Camera-type eye (tissue), 1 donor: ENCODE measurements at places on chromosomes 5 and 9. TPM values are rescaled to one million over a fixed set of nuclear protein-coding genes. Genes with fewer than 3 reads are reported as not detected.

Gene HAPLN1
- total RNA-seq: 4.8 TPM

Gene ZNF608
- total RNA-seq: 144 TPM

Gene TSSK1B
- 0.38 TPM for total RNA-seq

Gene STOM
- 100 TPM for total RNA-seq

Gene CDC14B
- total RNA-seq: 38.2 TPM
